ENCODE measurements at places on chromosomes 1 and 21.

- no peak for DNase-seq
Observed at GRCh38 chr1:56524263-56524662, 55.1 kb downstream of the PLPP3 start.

DNA sequence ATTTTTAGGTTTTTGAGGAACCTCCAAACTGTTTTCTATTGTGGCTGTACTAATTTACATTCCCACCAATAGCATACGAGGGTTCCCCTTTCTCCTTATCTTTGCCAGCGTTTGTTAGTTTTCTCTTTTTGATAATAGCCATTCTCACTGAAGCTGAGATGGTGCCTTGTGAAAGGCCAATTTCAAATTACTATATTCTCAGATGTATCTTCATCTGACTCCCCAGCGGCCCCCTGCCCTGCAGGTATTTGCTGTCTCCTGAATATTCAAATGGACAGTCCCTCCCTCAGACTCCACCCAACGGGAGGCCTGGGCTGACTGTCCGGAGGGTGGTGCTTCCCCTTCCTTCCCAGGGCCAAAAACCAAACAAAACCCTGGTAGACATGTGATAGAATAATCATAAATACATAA is 33.5 kb upstream of the TARBP1 start:
- DNase-seq: no peak

DNA sequence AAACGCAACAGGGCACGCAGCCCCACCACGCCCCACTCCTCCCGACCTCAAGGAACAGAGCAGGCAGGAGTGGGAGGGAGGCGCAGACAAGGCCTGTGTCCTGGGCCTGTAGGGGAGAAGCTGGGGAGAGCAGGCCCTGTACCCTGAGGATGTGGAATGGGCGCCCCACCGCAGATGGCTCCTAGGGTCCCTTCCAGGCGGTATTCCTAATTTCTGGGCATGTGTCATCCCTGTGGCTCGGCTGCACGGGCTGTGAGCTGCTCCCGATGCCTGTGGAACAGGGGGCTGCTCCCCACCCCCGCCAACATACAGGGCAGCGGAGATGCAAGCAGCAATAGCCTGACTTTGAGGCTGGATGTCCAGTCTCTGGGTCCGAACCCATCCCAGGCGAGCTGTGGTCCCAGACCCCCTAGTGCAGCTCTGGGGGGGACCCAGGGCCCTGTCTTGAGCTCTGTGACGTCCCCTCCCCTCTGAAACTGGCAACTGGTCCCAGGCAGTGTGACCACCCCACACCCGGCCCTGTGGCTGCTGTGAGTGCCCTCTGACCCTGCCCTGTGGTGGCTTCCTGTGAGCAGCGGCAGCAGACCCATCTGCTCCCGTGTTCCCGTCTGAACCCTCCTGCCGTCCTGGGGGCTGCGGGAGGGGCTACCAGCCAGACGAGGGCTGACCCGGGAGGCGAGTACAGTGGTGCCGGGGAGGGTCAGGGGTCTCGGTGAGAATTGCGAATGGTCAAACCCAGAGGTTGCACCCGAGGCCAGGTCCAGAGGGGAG is 13.9 kb upstream of the COL6A2 start:
- DNase-seq: no peak

- no peak for DNase-seq
Observed at GRCh38 chr21:31143036-31143435, 104.8 kb upstream of the KRTAP19-8 start.

- no peak for DNase-seq
Observed at GRCh38 chr1:109765896-109766615, 2.3 kb upstream of the EPS8L3 start.

DNA sequence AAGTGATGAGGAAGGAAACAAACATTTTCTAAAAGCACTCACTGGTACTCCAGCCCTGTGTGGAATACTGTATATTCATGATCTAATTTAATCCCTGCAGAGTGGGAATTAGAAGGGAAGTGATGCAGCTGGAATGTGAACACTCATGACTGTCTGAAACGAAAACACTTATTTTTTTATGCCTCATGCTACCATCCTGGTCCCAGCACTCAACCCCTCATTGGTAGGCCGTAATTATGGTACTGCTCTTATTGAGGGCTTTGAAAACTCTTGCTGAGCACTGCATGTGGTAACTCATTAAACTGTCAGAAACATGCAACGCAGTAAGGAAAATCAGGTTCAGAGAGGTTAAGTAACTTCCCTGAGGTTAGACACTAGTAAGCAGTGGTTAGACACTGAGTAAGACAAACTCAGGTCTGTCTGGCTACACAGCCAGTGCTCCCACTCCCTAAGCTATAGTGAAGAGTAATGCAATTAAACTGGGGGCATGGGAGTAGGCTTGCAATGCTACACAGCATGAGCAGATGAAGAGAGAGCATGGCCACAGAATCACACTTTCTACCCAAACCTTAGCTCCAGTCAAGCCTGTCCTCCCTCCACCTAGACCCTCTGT is 17.3 kb upstream of the TNFSF4 start:
- no peak for DNase-seq

DNA sequence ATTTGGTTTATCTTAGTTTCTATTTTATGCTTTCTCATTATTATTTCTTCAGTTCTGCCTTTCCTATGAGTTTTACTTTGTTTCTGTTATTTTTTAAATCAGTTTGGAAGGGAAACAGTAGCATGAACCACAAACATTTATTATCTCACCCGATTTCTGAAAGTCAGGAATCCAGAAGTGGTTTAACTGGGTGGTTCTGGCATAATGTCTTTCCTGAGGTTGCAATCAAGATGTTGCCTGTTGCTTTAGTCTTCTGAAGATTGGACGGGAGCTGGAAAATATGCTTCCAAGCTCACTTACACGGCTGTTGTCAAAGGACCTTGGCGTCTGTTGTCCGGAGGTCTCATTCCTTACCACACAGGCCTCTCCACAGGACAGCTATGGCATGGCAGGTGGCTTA is 50.4 kb downstream of the SNRPE start:
- DNase-seq: no peak

GRCh38 chr21:36697060-36697850 is 1.7 kb upstream of the SIM2 start:
- DNase-seq: no peak

- DNase-seq: no peak
Observed at GRCh38 chr1:26059906-26060305, 7.5 kb downstream of the TRIM63 start.

GRCh38 chr21:42222386-42222785 is 3.4 kb downstream of the ABCG1 start:
- DNase-seq: no peak

DNA sequence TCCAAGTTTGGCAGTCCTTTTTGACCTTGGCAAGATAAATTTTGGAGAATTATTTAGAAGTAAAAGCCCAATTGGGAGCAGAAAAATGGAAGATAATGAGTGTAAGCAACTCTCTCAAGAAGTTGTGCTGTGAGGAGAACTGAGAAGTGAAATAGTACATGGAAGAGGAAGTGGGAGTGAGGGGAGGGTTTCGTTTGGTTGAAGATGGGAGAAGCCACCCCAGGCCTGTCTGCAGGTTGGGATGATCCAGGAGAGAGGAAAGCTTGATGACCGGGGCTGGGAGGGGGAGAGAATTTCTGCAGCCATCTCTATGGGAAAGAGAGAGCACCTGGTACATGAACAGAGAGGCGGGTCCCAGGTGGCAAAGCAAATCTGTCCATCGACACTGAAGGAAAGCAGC is 8.6 kb upstream of the RCAN1 start:
- no peak for DNase-seq

GRCh38 chr1:119981986-119982815 is 85.9 kb upstream of the ADAM30 start:
- no peak for DNase-seq

DNA sequence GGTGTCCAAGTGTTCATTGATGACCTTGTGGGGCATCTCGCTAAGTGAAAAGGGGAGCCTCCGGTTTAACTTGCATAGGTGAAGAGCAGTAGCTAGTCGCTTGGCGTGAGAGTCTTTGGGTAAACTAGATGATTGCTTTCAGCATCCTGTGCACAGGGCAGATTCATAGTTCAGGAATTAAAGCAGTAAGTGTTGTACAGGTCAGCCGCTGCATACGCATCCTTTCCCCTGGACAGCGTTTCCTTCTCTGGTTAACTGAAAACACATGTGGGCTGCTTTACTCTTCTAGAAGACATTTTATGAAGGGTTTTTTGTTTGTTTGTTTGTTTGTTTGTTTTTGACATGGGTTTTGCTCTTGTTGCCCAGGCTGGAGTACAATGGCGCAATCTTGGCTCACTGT is 12.1 kb downstream of the NDUFV3 start:
- no peak for DNase-seq

- no peak for DNase-seq
Observed at GRCh38 chr1:110606657-110607535, 738 bp upstream of the KCNA2 start.

- DNase-seq: no peak
Observed at GRCh38 chr1:206909161-206909882, 12.1 kb downstream of the IL24 start.

DNA sequence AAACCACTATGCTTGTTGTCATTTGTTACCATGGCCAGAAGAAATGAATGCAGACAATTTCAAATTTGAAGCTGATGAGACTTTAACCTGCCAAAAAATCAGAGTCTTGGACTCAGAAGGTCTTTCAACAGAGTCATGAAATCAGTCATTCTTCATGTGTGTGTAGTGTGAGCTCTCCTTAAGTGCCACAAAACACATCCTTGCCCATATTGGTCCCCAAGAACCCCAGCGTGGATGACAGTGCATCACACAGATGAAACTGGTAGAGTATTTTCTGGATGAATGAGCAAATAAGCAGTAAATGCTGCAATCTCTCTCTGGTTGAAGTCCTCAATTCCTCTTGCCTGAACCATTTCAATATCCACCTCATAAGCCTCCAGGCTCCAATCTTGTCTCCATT is 28.7 kb upstream of the ETS2 start:
- DNase-seq: no peak

DNA sequence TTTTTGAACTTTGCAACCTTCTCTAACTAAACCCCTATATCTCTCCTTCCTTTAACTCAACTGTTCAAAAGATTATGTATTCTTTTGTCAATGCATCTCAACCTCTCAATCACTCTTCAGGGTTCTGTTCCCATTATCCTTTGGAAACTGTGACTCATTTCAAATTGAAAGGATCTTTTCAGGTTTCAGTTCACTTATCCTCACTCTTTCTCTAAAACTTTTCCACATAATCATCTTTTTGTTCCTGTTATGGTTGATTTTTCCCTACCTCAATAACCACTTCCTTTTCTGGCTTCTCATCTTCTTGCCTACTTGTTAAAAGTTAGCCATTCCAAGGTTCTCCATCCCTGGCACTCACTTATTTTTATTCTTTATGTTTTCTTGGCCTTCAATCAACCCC is 56.2 kb upstream of the NUF2 start:
- no peak for DNase-seq

DNA sequence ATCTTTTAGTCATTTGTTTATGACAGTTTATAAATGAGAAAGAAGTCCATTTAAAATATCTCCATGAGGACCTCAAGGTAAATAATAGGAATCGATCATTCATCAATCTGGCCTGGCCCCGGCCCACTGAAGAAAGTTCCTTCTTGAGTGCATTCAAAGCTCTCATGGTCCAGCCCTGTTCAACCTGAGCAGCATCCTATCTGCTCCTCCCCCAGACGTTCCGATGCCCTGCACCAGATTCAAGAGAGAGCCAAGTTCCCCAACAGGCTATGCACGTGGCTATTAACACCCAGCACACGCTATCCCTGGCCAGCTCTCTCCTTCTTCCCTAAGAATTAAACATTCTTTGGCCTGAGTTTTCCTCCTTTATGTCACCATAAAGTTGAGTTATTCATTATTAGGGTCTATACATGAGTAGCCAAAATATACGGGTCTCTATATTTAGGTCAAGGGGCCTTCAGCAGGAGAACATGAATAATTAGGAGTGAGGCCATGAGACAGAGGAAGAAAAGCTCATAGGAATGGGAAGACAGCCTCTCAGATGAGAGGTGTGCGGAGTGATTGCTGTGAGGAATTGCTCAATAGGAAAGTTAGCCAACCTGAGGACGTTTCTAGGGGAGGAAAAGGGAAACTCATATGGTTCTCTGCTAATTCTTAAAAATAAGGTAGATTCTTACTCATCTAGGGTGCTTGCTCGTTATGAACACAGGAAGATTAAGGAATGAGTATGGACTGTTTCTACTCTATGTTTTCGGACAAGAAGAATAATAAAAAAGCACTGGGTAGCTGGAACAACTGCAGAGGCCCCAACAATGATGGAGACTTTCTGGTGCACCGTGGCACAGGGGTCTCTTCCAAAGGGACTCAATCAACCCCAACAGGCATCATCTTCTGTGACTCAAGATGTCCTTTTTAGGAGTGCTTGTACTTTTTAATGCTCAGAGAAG is 23.6 kb downstream of the RUNX1 start:
- no peak for DNase-seq

- no peak for DNase-seq
Observed at GRCh38 chr1:204868340-204868700, 2.3 kb upstream of the NFASC start.

DNA sequence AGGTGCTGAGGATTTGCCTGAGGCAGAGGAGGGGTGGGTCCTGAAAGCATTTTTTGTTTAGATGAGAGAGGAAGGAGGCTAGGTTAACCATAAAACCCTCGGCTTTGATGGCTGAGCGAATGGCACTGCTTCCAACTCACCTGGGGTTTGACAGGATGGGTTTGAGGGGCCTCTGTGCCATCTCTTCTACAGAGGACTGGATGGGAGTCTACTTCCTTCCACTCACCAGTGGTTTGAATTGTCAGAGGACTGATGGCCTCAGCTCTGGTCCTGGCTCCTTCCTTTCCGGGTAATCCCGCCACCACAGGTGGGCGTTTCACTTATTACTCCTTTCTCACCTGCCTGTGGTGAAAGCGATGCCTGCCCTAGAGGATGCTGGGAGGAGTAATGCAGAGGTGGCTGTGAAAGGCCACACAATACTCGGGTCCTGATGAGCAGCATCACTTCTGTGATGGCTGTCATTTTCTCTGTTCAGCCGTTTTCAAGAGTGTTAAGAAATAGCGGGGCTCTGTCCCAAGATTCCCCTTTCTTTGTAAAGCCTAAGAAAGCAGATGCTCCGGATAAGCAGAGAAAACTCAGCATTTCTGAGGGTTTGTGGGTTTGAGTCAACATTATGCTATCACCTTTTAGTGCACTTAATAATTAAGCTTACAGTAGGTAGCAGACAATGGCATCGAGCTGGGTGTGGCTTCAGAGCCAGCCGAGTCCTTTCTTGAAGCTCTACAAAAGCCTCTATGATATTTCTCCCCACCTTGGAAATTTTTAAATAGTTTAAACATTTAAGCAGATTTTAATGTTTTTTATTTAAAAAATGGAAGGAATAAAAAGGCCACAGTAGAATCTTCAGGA is 220.7 kb downstream of the HLX start:
- no peak for DNase-seq

GRCh38 chr1:211811848-211812247 is 18.7 kb downstream of the LPGAT1 start:
- DNase-seq: no peak

- DNase-seq: no peak
Observed at GRCh38 chr21:32406405-32406804, 6.1 kb upstream of the EVA1C start.
